ENCODE measurements at places on chromosomes 7 and 10. TPM values are rescaled to one million over a fixed set of nuclear protein-coding genes. Genes with fewer than 3 reads are reported as not detected.

Gene PDZD7
- total RNA-seq: 0.25 TPM

Gene TMEM229A
- total RNA-seq: 0.06 TPM

Gene NAT16
- total RNA-seq: not detected

DNA sequence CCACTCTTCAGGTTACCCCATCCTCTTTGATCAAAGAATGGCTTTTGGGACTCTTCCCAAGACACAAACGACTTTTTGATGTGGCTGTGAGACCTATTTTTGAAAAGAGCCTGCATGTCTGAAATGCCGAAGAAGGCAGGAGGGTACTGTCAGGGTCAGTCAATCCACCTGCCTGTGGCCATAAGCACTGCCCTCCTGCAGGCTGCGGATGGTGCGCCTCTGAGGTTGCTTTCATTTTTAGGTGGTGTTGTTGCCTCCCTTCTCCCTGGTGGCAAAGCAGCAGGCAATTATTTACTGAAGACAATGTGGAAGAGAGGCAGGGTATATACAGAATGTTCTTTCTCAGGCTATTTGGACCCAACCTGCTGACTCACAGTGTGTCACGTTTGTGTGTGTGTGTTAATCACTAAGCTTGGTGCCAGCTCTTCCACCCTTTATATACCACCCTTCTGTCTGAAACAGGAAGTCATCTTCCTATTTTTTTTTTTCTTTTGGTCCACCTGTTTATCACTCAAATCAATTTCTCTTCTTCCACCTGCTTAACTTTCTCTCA lies 1421.2 kb upstream of the CELF2 start:
- DNase-seq: no peak
- no peak overlapping the region for H3K27ac ChIP-seq
- H3K27me3 ChIP-seq: no peaks in the 10 kb centered on the region
- H3K4me3 ChIP-seq: no peak overlapping the region
- no peaks in the 10 kb centered on the region for H3K36me3 ChIP-seq

DNA sequence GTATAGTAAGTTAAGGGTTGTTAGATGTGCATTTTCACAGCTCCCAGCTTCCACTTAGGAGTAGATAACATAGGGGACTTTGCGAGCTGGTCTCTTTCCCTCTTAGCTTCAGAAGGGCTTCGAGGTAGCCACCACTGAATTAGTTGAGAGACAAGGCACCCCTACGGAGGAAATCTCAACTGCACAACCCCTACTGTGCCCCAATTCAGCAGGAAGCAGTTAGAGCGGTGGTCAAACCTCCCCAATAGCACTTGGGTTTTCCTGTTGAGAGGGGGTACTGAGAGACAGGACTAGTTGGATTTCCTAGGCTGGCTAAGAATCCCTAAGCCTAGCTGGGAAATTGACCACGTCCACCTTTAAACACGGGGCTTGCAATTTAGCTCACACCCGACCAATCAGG lies 1.1 kb upstream of the HERPUD2 start:
- no peaks in the 10 kb centered on the region for H3K36me3 ChIP-seq
- H3K27ac ChIP-seq: no peak overlapping the region
- H3K4me3 ChIP-seq: peak overlapping the region; percentile 93
- H3K27me3 ChIP-seq: no peaks in the 10 kb centered on the region
- no peak for DNase-seq

DNA sequence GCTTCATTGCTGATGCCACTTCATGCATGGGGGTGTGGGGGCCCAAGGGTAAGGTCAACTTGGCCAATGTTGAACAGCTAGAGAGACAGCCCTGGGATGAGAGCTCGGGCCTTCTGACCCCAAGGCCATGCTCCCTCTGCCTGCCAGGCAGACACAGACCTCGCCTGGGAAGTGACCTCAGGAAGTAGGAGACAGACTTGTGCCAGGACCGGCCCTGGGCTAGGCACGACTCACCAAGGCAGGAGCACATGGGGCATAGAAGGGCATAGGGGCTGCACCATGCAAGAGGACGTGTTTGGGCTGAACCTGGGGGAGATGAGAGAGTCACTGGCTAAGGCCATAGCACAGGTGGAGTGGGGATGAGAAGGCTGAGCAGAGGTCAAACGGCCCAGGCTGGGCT lies 27.1 kb downstream of the ZCCHC24 start:
- no peak for DNase-seq
- H3K4me3 ChIP-seq: no peak overlapping the region

GRCh38 chr7:130266961-130267321 lies 278 bp downstream of the CPA2 start:
- H3K36me3 ChIP-seq: no peaks in the 10 kb centered on the region
- no peak overlapping the region for H3K27ac ChIP-seq
- peaks cover 40% of the 10 kb centered on the region for H3K4me1 ChIP-seq
- H3K4me3 ChIP-seq: no peak overlapping the region

DNA sequence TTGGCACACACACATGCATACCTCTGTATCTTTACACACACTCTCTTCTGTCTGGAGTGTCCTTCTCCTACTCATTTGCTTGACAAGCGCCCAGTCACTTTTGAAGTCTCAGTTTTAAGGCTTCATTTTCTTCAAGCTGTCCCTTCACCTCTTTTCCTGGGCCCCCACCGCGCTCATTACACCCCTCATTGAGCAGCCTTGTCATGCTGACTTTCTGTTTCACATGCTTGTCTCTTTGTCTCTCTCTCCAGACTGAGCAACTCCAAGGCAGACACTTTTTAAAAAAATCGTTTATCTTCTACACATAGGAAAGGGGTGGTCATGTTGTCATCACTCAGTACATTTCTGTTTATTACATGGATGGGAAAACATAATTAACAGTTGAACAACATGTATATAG lies 225.2 kb upstream of the FZD1 start:
- no peak overlapping the region for H3K4me3 ChIP-seq
- H3K27ac ChIP-seq: no peak overlapping the region
- no peaks in the 10 kb centered on the region for H3K36me3 ChIP-seq
- peaks cover 14% of the 10 kb centered on the region for H3K4me1 ChIP-seq

DNA sequence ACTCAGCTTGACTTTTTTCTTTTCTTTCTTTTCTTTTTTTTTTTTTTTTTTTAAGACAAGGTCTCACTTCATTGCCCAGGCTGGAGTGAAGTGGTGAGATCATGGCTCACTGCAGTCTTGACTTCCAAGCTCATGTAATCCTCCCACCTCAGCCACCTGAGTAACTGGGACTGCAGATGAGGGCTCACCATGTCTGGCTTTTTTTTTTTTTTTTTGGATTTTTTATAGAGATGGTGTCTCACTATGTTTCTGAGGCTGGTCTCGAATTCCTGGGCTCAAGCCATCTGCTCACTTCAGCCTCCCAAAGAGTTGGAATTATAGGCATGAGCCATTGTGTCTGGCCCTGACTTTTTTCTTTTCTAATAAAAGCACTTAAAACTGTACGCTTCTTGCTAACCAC lies 358.2 kb upstream of the IGFBP3 start:
- no peaks in the 10 kb centered on the region for H3K27me3 ChIP-seq
- DNase-seq: no peak
- no peak overlapping the region for H3K4me3 ChIP-seq
- no peaks in the 10 kb centered on the region for H3K36me3 ChIP-seq

GRCh38 chr7:105278973-105279687 lies 109.6 kb downstream of the SRPK2 start:
- H3K27me3 ChIP-seq: no peaks in the 10 kb centered on the region
- H3K4me1 ChIP-seq: peaks cover 11% of the 10 kb centered on the region
- peak; percentile 28 for DNase-seq
- H3K27ac ChIP-seq: no peak overlapping the region
- no peak overlapping the region for H3K4me3 ChIP-seq

DNA sequence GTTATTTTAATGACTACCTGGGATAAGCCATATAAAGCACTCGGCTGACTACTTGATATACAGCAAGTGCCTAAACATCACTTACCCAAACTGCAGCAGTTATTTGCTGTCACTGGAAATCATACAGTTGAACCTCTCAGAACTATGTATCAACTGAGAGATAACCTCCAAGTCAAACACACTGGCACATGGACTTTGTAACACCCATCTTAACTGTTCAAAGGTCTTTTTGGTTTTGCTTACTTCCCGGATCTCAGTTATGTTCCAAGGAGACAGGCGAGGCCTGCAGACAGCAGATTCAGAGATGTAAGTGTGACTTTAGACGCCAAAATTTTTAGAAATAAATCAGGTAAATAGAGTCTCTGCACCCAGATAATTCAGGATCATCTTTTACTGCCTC lies 34.6 kb upstream of the DAGLB start:
- H3K4me3 ChIP-seq: no peak overlapping the region
- H3K27me3 ChIP-seq: no peaks in the 10 kb centered on the region
- no peaks in the 10 kb centered on the region for H3K36me3 ChIP-seq
- DNase-seq: no peak
- no peak overlapping the region for H3K27ac ChIP-seq
- no peaks in the 10 kb centered on the region for H3K4me1 ChIP-seq

DNA sequence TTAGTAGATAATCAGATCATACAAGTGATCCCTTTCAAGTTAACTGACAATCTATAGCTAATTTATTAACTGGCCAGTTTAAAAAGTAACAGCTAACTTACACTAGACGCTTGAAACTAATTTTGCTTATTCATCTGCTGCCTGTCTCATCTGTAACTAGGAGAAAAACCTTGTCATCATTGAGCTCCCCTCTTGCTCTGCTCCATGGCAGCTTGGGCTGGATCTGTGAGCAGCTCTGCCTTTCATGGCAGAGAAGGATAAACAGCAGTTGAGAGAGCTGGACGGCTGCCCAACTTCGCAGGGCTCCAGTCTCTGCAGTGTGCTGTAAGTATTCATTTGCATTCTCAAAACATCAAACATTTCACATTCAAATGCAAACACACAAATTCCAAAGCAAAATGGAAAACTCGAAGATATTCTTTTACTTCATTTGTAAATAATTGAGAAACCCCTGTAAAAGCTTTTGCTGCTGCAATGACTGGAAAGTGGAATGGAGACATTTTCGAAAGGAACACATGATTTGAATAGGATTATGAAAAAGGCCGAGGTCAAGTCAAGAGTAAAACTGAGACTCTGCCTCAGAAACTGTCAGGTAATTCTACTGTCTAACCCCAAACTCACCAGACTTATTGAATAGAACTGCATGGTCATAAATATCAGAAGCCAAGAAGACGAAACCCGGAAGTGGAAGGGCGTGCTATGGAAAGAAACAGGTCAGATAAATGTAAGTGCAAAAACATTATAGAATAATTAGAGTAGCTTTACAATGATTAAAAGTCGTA lies 17.6 kb downstream of the SLC35B4 start:
- DNase-seq: no peak
- no peak overlapping the region for H3K4me3 ChIP-seq
- no peaks in the 10 kb centered on the region for H3K27me3 ChIP-seq
- no peaks in the 10 kb centered on the region for H3K4me1 ChIP-seq
- no peak overlapping the region for H3K27ac ChIP-seq
- H3K36me3 ChIP-seq: peaks cover 22% of the 10 kb centered on the region

Data from neural progenitor cell (in vitro differentiated cells).